ENCODE measurements at places on chromosomes 2 and 18.

GRCh38 chr18:46672062-46672970 lies 15.3 kb upstream of the LOXHD1 start:
- H3K4me1 ChIP-seq = peaks cover 17% of the 10 kb centered on the region
- no peak overlapping the region for H3K27ac ChIP-seq
- peaks cover 44% of the 10 kb centered on the region for H3K27me3 ChIP-seq
- no peak for DNase-seq

- H3K4me1 ChIP-seq = peaks cover 33% of the 10 kb centered on the region
- no peak for DNase-seq
- no peaks in the 10 kb centered on the region for H3K27me3 ChIP-seq
- no peaks in the 10 kb centered on the region for H3K36me3 ChIP-seq
- H3K27ac ChIP-seq = no peak overlapping the region
Measured at GRCh38 chr2:99956232-99957030, 186.0 kb downstream of the AFF3 start.

DNA sequence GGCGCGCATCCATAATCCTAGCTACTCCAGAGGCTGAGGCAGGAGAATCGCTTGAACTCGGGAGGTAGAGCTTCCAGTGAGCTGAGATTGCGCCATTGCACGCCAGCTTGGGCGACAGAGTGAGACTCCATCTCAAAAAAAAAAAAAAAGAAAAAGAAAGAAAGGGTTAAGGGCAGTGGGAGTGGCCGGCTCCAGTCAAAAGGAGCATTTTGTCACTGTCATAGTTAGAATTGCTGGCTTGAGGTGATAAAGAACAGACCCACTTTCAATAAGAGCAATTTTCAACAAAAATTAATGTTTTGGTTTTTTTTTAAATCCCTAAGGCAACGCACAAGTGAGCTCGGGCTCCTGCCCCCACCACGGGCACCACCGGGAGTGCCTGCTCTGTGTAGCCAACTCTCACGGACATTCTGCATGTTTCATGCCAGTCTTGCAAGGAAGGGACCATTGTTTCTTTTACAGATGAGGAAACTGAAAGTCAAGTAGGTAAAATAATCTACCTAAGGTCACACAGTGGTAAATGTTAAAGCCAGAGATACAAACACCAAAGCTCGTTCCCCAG lies 8.5 kb downstream of the CIB4 start:
- no peaks in the 10 kb centered on the region for H3K36me3 ChIP-seq
- no peak for DNase-seq
- H3K4me3 ChIP-seq = no peak overlapping the region
- H3K4me1 ChIP-seq = peaks cover 11% of the 10 kb centered on the region

DNA sequence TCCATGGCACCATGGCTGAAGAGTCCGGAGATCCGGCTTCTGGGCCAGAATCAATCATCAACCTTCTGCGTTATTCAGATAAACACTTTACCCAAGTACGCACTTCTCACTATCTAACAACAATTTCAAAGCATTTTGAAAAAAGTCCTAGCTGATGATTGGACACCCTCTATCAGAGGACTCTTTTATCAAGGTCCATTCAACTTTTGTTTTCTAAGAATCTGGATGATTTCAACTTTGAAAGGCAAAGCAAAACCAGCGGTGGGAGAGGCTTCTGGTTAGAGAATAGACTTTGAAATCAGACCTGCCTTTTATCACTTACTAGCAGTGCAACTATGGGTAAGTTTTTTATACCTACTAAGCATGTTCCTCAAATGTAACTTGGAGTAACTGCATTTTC lies 293.6 kb upstream of the TNP1 start:
- H3K27ac ChIP-seq = no peak overlapping the region
- no peaks in the 10 kb centered on the region for H3K36me3 ChIP-seq
- H3K27me3 ChIP-seq = no peaks in the 10 kb centered on the region
- no peak overlapping the region for H3K4me3 ChIP-seq
- DNase-seq = no peak

DNA sequence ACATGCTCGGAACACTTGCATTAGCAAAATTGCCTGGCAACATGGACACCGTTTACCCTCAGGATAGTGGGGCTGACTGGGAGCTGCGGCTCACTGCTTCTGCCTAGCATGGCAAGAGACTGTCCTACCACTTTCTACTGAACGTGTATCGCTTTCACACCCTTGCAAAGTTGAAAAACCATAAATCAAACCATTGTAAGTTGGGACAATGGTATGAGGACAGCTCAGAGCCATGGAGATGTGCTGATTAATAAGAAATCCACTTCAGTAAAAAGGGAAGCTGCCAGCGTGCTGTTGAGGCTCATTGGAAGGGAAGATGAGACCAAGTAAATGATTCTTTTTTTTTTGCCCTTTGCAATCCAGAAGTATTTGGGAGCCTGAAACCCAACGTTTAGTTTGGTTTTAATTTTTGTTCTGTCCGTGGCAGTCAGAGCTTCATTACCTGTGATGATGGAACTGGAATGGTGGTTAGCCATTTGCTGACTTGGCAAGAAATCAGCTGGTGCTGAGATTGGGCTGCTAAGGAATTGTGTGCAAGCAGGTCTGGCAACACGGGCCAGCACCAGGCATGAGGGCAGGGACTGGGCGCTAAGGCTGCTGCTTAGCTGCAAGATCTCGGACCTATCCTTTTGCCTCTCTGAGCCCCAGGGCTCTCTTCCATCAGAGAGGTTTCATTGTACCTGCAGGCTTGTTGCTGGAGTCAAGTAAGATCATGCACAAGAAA lies 75.5 kb upstream of the HS6ST1 start:
- H3K27me3 ChIP-seq = peaks cover 43% of the 10 kb centered on the region
- peaks cover 38% of the 10 kb centered on the region for H3K4me1 ChIP-seq
- H3K4me3 ChIP-seq = no peak overlapping the region
- H3K36me3 ChIP-seq = no peaks in the 10 kb centered on the region

- no peaks in the 10 kb centered on the region for H3K36me3 ChIP-seq
- no peaks in the 10 kb centered on the region for H3K27me3 ChIP-seq
- no peak overlapping the region for H3K4me3 ChIP-seq
- H3K27ac ChIP-seq = no peak overlapping the region
- DNase-seq = no peak
Measured at GRCh38 chr18:23835506-23835905, 146.3 kb downstream of the LAMA3 start.

DNA sequence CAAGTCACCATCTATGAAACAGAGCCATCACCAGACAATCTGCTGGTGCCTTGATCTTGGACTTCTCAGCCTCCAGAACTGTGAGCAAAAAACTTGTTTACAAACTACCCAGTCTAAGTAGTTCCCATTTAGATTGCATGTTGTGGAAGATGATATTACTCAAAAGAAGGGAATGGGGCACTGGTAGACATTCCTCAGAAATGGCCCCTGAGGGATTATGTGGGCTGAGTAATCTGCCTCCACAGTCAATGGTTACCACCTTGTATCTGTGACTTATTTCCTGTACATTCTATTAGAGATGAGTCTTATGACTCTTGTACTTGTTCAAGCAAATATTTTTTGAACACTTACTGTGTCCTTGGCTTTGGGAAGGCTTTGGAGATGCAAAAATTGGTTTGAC lies 160.4 kb downstream of the NUP35 start:
- H3K4me1 ChIP-seq = no peaks in the 10 kb centered on the region
- no peaks in the 10 kb centered on the region for H3K27me3 ChIP-seq
- DNase-seq = no peak

DNA sequence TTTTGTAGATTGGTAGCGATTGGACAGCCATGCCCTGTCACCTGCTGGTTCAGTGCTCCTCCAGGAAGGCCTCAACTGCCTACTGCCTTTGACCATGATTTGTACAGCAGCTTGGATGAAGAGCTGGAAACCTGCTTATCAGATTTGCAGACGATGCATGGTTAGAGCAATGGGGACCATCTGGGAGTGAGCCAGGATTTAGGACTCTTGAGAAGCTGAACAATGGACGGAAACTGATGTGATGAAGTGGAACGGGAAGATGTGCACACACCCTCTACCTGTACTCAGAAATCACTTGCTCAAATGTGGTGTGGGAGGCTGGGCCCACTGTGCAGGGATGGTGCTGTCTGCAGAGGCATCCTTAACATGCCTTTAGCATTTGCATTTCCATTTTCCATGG lies 57.2 kb downstream of the NCK2 start:
- H3K27ac ChIP-seq = peak overlapping the region; percentile 52
- no peak for DNase-seq
- no peak overlapping the region for H3K4me3 ChIP-seq

GRCh38 chr18:48540251-48541025 lies 1.6 kb downstream of the CTIF start:
- H3K27ac ChIP-seq = peak overlapping the region; percentile 71
- H3K4me3 ChIP-seq = peak overlapping the region; percentile 98
- H3K4me1 ChIP-seq = peaks cover 34% of the 10 kb centered on the region

- no peaks in the 10 kb centered on the region for H3K36me3 ChIP-seq
- H3K4me3 ChIP-seq = no peak overlapping the region
- H3K27me3 ChIP-seq = no peaks in the 10 kb centered on the region
- no peak overlapping the region for H3K27ac ChIP-seq
Measured at GRCh38 chr2:112006076-112006410, 49.0 kb upstream of the TMEM87B start.

DNA sequence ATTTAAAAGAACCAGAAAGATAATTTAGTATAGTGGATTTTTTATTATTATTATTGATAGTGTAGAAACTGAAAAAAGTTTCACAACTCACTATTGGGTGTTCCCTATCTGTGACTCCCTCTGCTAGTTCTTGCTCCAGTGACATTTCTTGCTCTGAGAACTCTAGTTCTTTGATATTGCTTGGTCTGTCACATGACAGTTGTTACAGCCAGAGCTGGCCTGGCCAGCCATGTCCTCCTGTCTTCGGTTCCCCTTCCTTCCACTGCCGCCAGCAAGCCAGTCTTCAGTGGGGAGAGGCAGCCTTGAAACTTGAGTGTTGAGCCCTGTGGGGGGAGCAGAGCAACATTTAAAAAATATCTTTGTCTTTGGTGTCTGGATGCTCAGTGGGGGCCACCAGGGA lies 7.6 kb upstream of the THOC1 start:
- DNase-seq = no peak
- no peaks in the 10 kb centered on the region for H3K27me3 ChIP-seq
- H3K27ac ChIP-seq = no peak overlapping the region
- no peaks in the 10 kb centered on the region for H3K4me1 ChIP-seq

- H3K27me3 ChIP-seq = no peaks in the 10 kb centered on the region
- peaks cover 46% of the 10 kb centered on the region for H3K4me1 ChIP-seq
- peak overlapping the region; percentile 99 for H3K27ac ChIP-seq
- H3K4me3 ChIP-seq = peak overlapping the region; percentile 89
Measured at GRCh38 chr2:165067643-165068486, 112.5 kb upstream of the SLC38A11 start.

Data from neural crest cell (in vitro differentiated cells).